ENCODE measurements at places on chromosomes 6 and 20. TPM values are rescaled to one million over a fixed set of nuclear protein-coding genes. Genes with fewer than 3 reads are reported as not detected.

The PCIF1 gene
- total RNA-seq: 37.6 TPM

The TRIM15 gene
- 1.4 TPM for total RNA-seq

The FRS3 gene
- total RNA-seq: 7.0 TPM

The TFAP2A gene
- total RNA-seq: 143 TPM

The SCP2D1 gene
- not detected for total RNA-seq

The LTB gene
- total RNA-seq: 0.34 TPM

The VGLL2 gene
- total RNA-seq: 3.0 TPM

The MMUT gene
- total RNA-seq: 30.5 TPM

The HLA-DQB2 gene
- not detected for total RNA-seq

The ADGB gene
- 0.31 TPM for total RNA-seq

The SLC22A16 gene
- not detected for total RNA-seq

DNA sequence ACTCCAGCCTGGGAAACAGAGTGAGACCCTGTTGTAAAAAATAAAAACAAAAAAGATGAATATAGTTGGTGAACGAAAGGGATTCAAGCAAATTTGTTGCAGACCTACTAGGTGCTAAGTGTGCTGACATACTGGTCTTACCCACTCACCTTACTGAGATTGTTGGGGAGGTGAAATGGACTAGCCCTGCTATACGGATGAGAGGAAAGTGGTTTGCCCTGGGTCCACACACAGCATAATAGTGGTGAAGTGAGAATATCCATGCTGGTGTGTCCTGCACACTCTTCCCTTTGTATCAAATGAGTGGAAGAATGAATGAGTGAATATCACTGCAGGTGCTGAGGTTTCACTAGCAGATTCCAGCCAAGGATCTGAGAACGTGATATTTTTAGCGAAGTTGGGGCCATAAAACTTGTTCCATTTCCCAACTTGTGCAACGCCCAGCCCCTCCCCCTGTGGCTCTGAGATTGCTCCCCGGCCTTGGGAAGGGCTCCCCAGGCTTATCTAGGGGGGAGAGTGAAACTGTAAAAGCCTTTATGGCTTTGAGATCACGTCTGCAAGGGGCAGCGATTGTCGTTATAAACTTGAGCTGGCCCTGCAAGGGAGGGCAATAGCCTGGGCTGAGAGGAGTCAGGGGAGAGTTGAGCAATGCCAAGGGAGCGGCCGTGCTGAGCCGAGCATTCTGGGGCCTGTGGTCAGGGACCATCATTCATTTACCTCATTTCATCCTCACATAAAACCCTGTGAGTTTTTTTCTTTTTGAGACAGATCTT lies 33.2 kb upstream of the TTPAL start:
- no peak for DNase-seq
- H3K4me1 ChIP-seq: no peaks in the 10 kb centered on the region
- H3K36me3 ChIP-seq: no peaks in the 10 kb centered on the region
- H3K27me3 ChIP-seq: no peaks in the 10 kb centered on the region
- no peak overlapping the region for H3K27ac ChIP-seq

DNA sequence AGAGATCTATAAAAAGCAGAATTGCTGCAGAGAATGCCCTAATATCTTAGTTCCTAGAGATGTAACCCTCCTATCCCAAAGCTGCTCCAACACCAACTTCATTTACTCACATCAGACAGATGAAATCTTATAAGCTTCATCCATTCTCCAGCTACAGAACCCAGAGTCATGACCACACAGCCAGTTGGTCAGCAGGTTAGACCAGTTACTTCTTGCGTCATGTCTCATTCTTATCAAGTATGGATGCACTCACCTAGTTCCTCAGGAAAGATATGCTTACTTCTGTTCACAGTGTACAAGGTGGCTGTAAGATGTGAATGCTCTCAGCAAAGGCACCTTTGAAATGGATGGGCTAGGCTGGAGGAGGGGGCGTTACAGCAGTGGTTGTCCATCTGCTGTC lies 47.9 kb upstream of the ISM1 start:
- H3K36me3 ChIP-seq: no peaks in the 10 kb centered on the region
- H3K4me1 ChIP-seq: no peaks in the 10 kb centered on the region
- DNase-seq: no peak
- H3K4me3 ChIP-seq: no peak overlapping the region
- no peak overlapping the region for H3K27ac ChIP-seq

DNA sequence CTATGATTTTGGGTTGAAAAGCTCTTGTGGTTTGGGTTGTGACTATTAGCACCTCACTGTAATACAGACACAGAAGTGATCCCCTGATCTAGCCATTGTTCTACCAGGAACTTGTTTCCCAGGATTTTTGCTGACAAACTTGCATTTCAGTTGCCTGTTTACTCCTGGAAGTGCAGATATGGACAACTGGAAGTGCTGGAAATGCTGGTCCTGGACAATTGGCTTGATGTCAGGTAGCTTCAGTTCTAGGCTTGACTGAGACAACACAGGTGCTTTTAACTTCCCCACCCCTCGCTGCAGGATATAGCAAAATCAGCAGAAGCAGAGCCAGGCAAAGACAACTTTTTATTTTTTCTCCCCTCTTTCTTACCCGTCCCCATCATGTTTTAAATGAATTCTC lies 27.1 kb upstream of the FBXO30 start:
- H3K27ac ChIP-seq: no peak overlapping the region
- no peaks in the 10 kb centered on the region for H3K4me1 ChIP-seq
- no peaks in the 10 kb centered on the region for H3K36me3 ChIP-seq
- no peak overlapping the region for H3K4me3 ChIP-seq

GRCh38 chr6:157761331-157761921 lies 61.6 kb upstream of the SNX9 start:
- DNase-seq: no peak
- H3K27ac ChIP-seq: peak overlapping the region; percentile 76
- H3K36me3 ChIP-seq: no peaks in the 10 kb centered on the region
- peaks cover 40% of the 10 kb centered on the region for H3K4me1 ChIP-seq

DNA sequence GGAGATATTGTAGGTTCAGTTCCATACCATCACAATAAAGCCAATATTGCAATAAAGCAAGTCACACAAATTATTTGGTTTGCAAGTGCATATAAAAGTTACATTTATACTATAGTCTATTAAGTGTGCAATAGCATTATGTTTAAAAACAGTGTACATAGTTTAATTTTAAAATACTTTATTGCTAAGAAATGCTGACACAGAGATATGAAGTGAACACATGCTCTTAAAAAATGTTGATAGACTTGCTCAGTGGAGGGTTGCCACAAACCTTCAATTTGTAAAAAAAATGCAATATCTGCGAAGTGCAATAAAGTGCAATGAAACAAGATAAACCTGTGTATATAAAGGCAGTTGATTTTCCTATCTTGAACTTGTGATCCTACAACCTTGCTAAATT lies 161.5 kb downstream of the PRDM13 start:
- no peak overlapping the region for H3K4me3 ChIP-seq
- no peak for DNase-seq
- peaks cover 5% of the 10 kb centered on the region for H3K27me3 ChIP-seq
- H3K27ac ChIP-seq: no peak overlapping the region

- peaks cover 20% of the 10 kb centered on the region for H3K4me1 ChIP-seq
- H3K36me3 ChIP-seq: no peaks in the 10 kb centered on the region
- no peak overlapping the region for H3K27ac ChIP-seq
- DNase-seq: no peak
- H3K27me3 ChIP-seq: peaks cover 40% of the 10 kb centered on the region
- no peak overlapping the region for H3K4me3 ChIP-seq
Observed at GRCh38 chr20:62700261-62700930, 8.2 kb upstream of the NTSR1 start.

GRCh38 chr6:169160091-169160854 lies 93.4 kb downstream of the THBS2 start:
- DNase-seq: no peak
- no peak overlapping the region for H3K4me3 ChIP-seq
- no peak overlapping the region for H3K27ac ChIP-seq
- no peaks in the 10 kb centered on the region for H3K27me3 ChIP-seq

DNA sequence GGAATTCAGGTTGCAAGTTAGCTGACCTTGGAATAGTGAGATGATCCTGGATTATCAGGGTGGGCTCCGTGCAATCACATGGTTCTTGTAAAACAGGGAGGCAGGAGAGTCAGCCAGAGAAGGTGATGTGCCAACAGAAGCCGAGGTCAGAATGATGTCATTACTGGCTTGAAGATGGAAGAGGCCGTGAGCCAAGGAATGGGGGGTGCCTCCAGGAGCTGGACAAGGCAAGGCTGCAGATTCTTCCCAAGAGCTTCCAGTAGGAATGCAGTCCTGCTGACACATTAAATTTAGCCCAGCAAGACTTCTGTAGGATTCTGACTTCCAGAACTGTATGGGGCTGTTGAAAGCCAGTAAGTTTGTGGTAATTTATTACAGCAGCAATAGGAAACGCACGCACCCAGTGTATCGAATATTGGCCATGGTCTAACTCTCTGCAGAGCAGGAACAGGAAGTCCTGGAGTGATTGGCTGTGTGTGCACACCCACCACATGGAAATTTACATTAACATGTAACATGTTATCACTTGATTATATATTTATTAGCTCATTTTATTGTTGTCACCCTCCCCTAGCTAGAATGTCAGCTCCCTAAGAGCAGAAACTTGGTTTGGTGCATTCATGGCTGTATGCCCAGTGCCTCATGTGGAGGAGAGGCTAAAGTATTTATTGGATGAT lies 19.1 kb downstream of the SLC24A3 start:
- no peak for DNase-seq
- no peak overlapping the region for H3K4me3 ChIP-seq
- H3K27me3 ChIP-seq: peaks cover 3% of the 10 kb centered on the region

GRCh38 chr6:38725414-38726183 lies 10.5 kb downstream of the DNAH8 start:
- H3K27ac ChIP-seq: no peak overlapping the region
- H3K27me3 ChIP-seq: peaks cover 5% of the 10 kb centered on the region
- no peak for DNase-seq
- peaks cover under 1% of the 10 kb centered on the region for H3K4me1 ChIP-seq
- H3K4me3 ChIP-seq: no peak overlapping the region
- no peaks in the 10 kb centered on the region for H3K36me3 ChIP-seq

DNA sequence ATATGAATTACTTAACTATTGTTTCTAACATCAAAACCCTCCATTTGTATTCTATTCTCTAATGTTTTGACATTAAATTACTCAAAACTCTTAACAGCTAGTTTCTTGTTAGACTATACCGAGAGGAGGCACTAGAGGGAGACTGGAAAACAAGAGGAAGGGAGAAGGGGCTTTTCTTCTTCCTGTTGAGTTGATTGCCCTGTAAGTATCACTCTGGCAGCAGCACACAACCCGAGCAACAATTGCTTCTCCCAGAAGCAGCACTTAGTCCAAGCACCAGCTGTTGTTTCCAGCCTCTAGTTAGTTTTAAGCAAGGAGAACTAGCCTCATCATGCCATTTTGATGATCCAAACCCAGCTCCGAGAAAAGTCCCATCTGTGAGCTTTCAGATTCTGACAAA lies 603.8 kb downstream of the PRKN start:
- H3K4me3 ChIP-seq: no peak overlapping the region
- H3K27ac ChIP-seq: no peak overlapping the region
- H3K27me3 ChIP-seq: peaks cover 3% of the 10 kb centered on the region

- H3K27me3 ChIP-seq: peaks cover 39% of the 10 kb centered on the region
- DNase-seq: no peak
- H3K27ac ChIP-seq: peak overlapping the region; percentile 70
- H3K4me3 ChIP-seq: peak overlapping the region; percentile 93
- H3K36me3 ChIP-seq: no peaks in the 10 kb centered on the region
- peaks cover 21% of the 10 kb centered on the region for H3K4me1 ChIP-seq
Observed at GRCh38 chr20:52103913-52104545, 87.5 kb downstream of the ZFP64 start.

- no peaks in the 10 kb centered on the region for H3K27me3 ChIP-seq
- H3K4me1 ChIP-seq: no peaks in the 10 kb centered on the region
- H3K27ac ChIP-seq: no peak overlapping the region
- no peak overlapping the region for H3K4me3 ChIP-seq
- H3K36me3 ChIP-seq: no peaks in the 10 kb centered on the region
- DNase-seq: no peak
Observed at GRCh38 chr6:19554356-19555225, 282.6 kb upstream of the ID4 start.

GRCh38 chr6:44000164-44000842 lies 126.9 kb downstream of the MRPL14 start:
- H3K27ac ChIP-seq: peak overlapping the region; percentile 26
- no peak for DNase-seq
- no peaks in the 10 kb centered on the region for H3K36me3 ChIP-seq
- H3K4me1 ChIP-seq: peaks cover 15% of the 10 kb centered on the region
- H3K4me3 ChIP-seq: no peak overlapping the region

DNA sequence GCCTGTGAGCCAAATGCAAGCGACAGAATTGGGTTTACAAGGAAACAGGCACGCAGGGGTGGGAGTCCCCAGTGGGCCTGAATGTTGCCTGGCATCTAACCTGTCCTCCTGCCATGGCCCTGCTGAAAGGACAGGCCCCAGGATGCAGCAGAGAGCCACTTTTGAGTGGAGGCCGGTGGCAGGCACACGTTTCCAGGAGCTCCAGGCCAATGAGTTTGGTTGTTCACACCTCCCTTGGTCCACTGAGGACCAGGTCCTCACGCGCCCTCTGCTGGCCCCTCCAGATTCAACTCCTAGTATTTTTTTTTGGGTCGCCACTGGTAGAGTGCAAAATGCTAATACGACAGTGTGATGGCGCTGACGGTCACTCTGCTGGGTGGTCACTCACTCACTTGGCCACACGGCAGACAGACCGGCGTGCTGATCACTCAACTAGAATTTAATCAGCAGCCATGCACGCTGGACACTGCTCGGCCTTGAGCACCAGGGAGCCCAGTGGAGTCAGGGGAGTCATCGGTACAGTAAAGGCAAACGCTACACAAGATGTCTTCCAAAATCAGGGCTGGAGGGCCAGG lies 81.7 kb upstream of the NFATC2 start:
- peaks cover 14% of the 10 kb centered on the region for H3K4me1 ChIP-seq
- no peak overlapping the region for H3K4me3 ChIP-seq
- H3K36me3 ChIP-seq: peaks cover 26% of the 10 kb centered on the region
- H3K27me3 ChIP-seq: no peaks in the 10 kb centered on the region

DNA sequence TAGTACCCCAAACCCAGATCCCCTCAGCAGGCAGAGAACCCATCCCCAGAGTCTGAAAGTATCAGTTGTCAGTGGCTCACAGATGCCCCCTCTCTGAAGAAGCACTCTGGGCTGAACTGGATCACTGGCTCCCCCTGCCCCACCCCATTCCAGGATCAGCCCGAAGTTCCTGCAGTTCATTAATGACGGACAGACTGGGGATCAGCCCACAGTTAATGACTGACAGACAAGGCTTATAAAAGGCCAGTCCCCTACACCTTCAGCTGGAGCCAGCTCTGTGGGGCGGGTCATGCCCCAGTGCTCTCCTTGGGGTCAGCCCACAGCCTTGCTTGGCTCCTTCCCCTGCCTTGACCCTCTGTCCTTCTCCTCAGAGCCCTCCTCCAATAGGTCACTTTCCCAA lies 21.7 kb downstream of the KIAA1755 start:
- peaks cover 15% of the 10 kb centered on the region for H3K27me3 ChIP-seq
- no peak overlapping the region for H3K4me3 ChIP-seq
- no peaks in the 10 kb centered on the region for H3K4me1 ChIP-seq

DNA sequence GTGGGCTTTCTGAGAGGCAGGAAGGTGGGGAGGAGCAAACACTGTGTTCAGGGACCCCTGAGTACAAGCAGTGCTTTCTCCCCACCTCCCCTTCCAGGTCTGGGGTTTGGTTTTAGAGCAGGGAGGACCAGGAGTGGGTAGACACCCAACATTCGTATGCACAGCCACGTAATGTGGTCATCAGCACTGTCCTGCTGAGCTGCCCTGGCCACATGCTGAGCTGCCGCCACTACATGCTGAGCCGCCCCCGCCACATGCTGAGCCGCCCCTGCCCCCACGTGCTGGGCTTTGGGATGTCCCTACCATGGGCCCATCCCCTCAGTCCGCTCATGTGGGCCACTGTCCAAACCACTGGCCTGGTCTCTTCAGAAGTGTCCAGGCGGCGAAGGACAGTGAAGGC lies 214.9 kb upstream of the CST7 start:
- no peak overlapping the region for H3K4me3 ChIP-seq
- DNase-seq: no peak
- peaks cover 14% of the 10 kb centered on the region for H3K4me1 ChIP-seq
- H3K27me3 ChIP-seq: peaks cover 2% of the 10 kb centered on the region
- H3K27ac ChIP-seq: no peak overlapping the region
- no peaks in the 10 kb centered on the region for H3K36me3 ChIP-seq

All from type B pancreatic cell (in vitro differentiated cells).